Adrenal gland (tissue), 19 donors: ENCODE measurements at places on chromosomes 5 and 9. TPM values are rescaled to one million over a fixed set of nuclear protein-coding genes. Genes with fewer than 3 reads are reported as not detected.

DNA sequence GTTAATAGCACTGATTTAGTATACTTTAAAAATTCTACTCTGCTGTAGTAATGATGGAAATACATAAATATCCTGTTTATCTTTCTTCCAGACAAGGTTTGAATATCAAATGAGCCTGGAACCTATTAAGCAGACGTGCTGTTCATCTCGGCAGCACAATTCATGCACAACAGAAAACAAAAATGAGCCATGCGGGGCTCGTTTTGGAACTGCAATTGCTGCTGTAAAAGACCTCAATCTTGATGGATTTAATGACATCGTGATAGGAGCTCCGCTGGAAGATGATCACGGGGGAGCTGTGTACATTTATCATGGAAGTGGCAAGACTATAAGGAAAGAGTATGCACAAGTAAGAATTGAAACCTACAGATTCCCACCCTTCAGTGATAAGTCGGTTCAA is 79.1 kb upstream of the ITGA2 start:
- H3K4me1 ChIP-seq: peaks cover 11% of the 10 kb centered on the region
- peak overlapping the region; percentile 57 for H3K27ac ChIP-seq
- no peak overlapping the region for H3K4me3 ChIP-seq
- peaks cover 8% of the 10 kb centered on the region for H3K36me3 ChIP-seq

DNA sequence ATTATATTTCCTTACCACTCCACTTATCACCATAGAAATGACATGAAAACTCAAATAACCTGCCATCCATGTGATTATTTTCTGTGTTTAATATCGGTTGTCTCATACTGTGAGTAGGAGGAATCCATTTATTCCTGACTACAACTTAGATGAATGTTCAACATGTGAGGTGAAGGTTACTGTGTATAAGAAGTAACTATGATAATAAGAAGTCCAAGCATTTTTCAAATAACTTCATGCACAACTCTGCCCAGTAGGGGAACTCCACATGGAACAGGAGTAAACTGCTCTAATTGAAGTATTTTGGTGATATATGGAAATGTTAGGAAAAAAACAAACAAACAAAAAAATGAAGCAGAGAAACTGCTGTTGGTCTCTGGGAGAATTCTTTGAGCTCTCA is 447.5 kb upstream of the GRIN3A start:
- H3K4me1 ChIP-seq: no peaks in the 10 kb centered on the region
- H3K36me3 ChIP-seq: no peaks in the 10 kb centered on the region
- H3K4me3 ChIP-seq: no peak overlapping the region
- DNase-seq: no peak
- H3K27ac ChIP-seq: no peak overlapping the region

DNA sequence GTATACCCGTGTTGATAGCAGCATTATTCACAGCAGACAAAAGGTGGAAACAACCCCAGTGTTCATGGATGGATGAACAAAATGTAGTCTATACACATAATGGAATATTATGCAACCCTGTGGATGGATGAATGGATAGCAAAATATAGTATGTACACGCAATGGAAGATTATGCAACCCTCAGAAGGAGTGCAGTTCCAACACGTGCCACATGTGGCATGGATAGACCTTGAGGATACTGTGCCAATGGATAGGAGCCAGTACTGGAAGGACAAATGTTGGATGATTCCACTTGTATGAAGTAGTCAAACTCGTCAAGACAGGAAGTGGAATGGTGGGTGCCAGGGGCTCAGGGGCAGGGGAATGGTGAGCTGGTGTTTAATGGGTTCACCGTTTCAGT is 44.9 kb downstream of the PLEKHG4B start:
- no peak overlapping the region for H3K4me3 ChIP-seq
- H3K4me1 ChIP-seq: no peaks in the 10 kb centered on the region
- no peak for DNase-seq
- H3K27me3 ChIP-seq: peaks cover 10% of the 10 kb centered on the region
- no peaks in the 10 kb centered on the region for H3K36me3 ChIP-seq
- no peak overlapping the region for H3K27ac ChIP-seq

DNA sequence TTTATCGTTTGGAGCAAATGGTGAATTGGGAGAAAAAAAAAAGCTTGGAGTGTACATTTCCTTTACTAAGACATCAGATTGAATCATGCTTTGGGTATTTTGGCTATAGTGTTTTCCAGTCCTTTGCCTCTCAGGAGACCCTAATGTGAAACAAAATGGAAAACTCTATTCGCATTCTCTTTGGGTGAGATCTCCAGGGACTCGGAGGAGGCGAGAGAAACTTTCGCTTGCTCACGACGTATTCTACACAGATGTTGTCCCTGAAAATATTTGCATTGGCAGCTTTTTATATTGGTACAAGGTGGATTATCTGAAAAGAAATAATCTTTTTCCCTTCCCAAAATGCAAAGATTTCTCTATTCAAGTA is 1240.1 kb upstream of the WWC1 start:
- no peaks in the 10 kb centered on the region for H3K36me3 ChIP-seq
- no peak for DNase-seq
- H3K27ac ChIP-seq: no peak overlapping the region
- no peaks in the 10 kb centered on the region for H3K4me1 ChIP-seq
- no peak overlapping the region for H3K4me3 ChIP-seq

DNA sequence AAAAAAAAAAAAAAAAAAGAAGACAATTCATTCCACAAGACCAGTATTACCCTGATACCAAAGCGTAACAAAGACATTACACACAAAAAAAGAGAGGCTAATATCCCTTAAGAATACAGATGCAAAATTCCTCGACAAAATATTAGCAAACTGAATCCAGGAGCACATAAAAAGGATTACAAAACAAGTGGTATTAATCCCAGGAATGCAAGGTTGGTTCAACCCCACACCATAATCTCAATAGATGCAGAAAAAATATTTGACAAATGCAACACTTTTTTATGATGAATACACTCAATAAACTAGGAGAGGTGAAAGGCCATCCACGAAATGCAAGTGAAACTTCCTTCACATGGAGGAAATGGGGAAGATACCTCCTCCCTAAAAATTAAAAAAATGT is 80.1 kb upstream of the TLR4 start:
- H3K4me1 ChIP-seq: no peaks in the 10 kb centered on the region
- no peak for DNase-seq
- H3K27ac ChIP-seq: no peak overlapping the region
- H3K27me3 ChIP-seq: no peaks in the 10 kb centered on the region

GRCh38 chr5:75192804-75193203 is 43.9 kb downstream of the ANKRD31 start:
- no peaks in the 10 kb centered on the region for H3K27me3 ChIP-seq
- H3K27ac ChIP-seq: no peak overlapping the region
- no peak overlapping the region for H3K4me3 ChIP-seq
- no peak for DNase-seq

RUFY1 gene
- total RNA-seq: 65.3 TPM

ADAMTS13 gene
- total RNA-seq: 3.3 TPM
